Cardiac atrium fibroblast (primary cell): ENCODE measurements at places on chromosomes 11 and 22. TPM values are rescaled to one million over a fixed set of nuclear protein-coding genes. Genes with fewer than 3 reads are reported as not detected.

GAB2 gene
- total RNA-seq = 6.3 and 6.7 TPM in 2 replicates

PDE3B gene
- total RNA-seq = 0.36 and 2.3 TPM in 2 replicates

APOBEC3B gene
- 2.2 and 6.0 TPM in 2 replicates for total RNA-seq

NPAS4 gene
- not detected in 2 replicates for total RNA-seq

CFAP300 gene
- total RNA-seq = 10.0 and 10.8 TPM in 2 replicates

SLC22A6 gene
- not detected in 2 replicates for total RNA-seq

TNNT3 gene
- 3.6 and 5.1 TPM in 2 replicates for total RNA-seq

OR52H1 gene
- not detected in 2 replicates for total RNA-seq
